Natural killer cell treated with Interleukin-12 subunit alpha and Interleukin-12 subunit beta and Interleukin-15 and Interleukin-18, amount 100 ng/mL, for 72 hours (primary cell): ENCODE measurements at places on chromosomes 12 and 14. TPM values are rescaled to one million over a fixed set of nuclear protein-coding genes. Genes with fewer than 3 reads are reported as not detected.

The VRTN gene
- not detected for total RNA-seq

The TAS2R30 gene
- 8.7 TPM for total RNA-seq

GRCh38 chr12:39605996-39606395 lies 13.6 kb downstream of the ABCD2 start:
- peaks cover 2% of the 10 kb centered on the region for H3K27me3 ChIP-seq
- H3K4me1 ChIP-seq: no peaks in the 10 kb centered on the region
- H3K27ac ChIP-seq: no peak overlapping the region
- no peaks in the 10 kb centered on the region for H3K36me3 ChIP-seq
- no peak for DNase-seq
- no peak overlapping the region for H3K4me3 ChIP-seq

DNA sequence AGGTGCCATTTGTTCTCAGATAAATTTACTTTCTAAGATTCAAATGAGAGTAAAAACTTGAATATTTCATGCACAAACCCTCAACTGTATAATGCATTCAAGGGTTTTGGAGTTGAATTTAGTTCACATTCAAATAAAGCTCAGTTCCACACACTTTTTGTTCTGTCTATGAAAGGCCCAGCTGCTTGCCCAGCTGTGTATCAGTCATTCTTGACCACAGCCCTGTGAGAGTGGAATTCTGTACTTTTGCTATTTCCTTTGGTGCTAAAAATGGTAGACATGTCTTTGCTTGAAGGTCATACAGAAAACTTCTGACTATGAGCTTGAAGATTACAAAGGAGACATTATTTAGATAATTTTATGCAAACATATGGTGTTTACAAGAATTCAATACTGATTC lies 110.4 kb downstream of the KCNC2 start:
- no peak overlapping the region for H3K4me3 ChIP-seq
- H3K27ac ChIP-seq: no peak overlapping the region
- no peak for DNase-seq
- H3K27me3 ChIP-seq: no peaks in the 10 kb centered on the region

DNA sequence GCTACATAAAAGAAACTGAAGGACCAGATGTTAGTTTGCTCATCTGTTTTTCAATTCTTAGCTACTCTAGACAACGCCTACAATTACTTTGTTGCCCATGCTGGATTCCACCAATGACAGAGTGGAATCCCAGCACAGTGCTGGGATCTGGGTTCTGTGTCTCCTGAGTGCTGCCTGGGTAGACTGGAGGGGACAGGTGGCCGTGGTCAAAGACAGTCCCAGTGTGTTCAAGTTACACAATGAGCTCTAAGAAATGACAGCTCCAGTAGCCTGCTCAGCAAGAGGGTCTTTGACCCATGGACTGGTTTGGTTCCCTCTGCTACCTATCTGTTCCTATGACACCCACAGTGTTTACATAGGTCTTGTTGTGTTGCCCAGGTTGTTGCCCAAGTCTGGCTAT lies 38.5 kb downstream of the C2CD5 start:
- H3K36me3 ChIP-seq: no peaks in the 10 kb centered on the region
- H3K4me1 ChIP-seq: no peaks in the 10 kb centered on the region
- H3K27ac ChIP-seq: no peak overlapping the region

DNA sequence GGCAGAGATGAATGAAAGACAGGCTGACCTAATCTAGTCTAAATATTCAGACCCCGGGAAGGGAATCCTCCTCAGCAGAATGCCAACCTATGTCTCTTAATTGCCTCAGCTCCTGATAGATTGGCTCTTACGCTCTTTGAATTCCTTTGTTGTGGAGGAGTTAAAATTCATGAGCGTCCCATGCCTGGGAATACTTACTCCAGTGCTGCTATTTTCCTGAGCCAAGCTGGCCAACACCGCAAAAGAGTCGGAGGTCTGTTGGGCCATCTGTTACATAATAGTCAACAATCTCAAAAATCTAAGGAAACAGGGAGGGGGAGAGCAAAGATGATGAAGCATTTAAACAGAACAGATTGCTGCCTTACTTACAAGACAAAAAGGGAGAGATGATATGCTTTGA lies 182.8 kb downstream of the ASCL1 start:
- no peaks in the 10 kb centered on the region for H3K27me3 ChIP-seq
- DNase-seq: no peak
- no peaks in the 10 kb centered on the region for H3K4me1 ChIP-seq
- no peak overlapping the region for H3K4me3 ChIP-seq
- no peaks in the 10 kb centered on the region for H3K36me3 ChIP-seq

DNA sequence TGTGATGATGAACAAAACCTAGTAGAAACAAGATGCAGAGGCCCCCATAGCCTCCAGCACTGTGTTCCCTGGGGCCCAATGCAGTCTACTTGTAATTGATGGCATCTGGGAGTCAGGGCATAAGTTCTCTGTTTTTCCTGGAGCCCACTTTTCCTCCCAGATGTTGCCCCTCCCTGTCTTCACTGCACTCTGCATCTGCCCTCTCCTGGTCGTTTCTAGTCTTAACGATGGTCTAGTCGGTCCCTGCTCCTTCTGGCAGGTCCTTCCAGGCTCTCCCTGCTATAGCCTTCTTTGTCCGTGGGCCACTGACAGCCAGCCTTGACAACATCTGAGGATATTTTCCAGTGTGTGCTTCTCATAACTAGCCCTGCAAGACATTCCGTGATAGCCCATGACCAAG lies 208.3 kb downstream of the GXYLT1 start:
- no peak overlapping the region for H3K27ac ChIP-seq
- DNase-seq: no peak
- no peaks in the 10 kb centered on the region for H3K36me3 ChIP-seq
- no peak overlapping the region for H3K4me3 ChIP-seq
- H3K27me3 ChIP-seq: peaks cover 11% of the 10 kb centered on the region

DNA sequence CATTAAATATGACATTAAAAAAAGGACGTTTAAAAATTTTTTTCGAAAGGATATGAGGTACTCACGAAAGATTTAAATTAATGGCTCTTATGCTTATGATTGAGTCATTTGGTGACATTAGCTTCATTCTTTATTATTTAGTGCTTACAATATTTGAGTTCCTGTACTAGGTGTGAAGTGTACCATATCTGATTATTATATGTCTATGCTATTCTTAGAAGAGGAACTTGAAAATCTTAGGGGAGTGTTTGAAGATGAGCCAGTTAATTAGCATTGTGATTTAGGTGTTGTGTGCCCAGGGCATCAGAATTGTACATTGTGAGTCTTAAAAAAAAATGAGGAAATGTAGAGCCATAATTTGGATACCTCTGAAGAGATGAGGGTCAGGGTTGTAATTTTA lies 118.6 kb downstream of the FUT8 start:
- no peaks in the 10 kb centered on the region for H3K27me3 ChIP-seq
- no peak for DNase-seq
- H3K4me3 ChIP-seq: no peak overlapping the region
- H3K36me3 ChIP-seq: peaks cover 27% of the 10 kb centered on the region
- H3K27ac ChIP-seq: no peak overlapping the region

GRCh38 chr14:49921401-49921800 lies 28.5 kb downstream of the ARF6 start:
- H3K36me3 ChIP-seq: no peaks in the 10 kb centered on the region
- H3K4me1 ChIP-seq: peaks cover 10% of the 10 kb centered on the region
- H3K27ac ChIP-seq: peak overlapping the region; percentile 5
- no peak for DNase-seq

GRCh38 chr14:98244966-98245569 lies 1026.9 kb downstream of the BCL11B start:
- H3K4me3 ChIP-seq: no peak overlapping the region
- H3K4me1 ChIP-seq: peaks cover 7% of the 10 kb centered on the region
- H3K27me3 ChIP-seq: no peaks in the 10 kb centered on the region
- H3K27ac ChIP-seq: no peak overlapping the region
- H3K36me3 ChIP-seq: no peaks in the 10 kb centered on the region
